ENCODE measurements at places on chromosomes 12 and 14.

DNA sequence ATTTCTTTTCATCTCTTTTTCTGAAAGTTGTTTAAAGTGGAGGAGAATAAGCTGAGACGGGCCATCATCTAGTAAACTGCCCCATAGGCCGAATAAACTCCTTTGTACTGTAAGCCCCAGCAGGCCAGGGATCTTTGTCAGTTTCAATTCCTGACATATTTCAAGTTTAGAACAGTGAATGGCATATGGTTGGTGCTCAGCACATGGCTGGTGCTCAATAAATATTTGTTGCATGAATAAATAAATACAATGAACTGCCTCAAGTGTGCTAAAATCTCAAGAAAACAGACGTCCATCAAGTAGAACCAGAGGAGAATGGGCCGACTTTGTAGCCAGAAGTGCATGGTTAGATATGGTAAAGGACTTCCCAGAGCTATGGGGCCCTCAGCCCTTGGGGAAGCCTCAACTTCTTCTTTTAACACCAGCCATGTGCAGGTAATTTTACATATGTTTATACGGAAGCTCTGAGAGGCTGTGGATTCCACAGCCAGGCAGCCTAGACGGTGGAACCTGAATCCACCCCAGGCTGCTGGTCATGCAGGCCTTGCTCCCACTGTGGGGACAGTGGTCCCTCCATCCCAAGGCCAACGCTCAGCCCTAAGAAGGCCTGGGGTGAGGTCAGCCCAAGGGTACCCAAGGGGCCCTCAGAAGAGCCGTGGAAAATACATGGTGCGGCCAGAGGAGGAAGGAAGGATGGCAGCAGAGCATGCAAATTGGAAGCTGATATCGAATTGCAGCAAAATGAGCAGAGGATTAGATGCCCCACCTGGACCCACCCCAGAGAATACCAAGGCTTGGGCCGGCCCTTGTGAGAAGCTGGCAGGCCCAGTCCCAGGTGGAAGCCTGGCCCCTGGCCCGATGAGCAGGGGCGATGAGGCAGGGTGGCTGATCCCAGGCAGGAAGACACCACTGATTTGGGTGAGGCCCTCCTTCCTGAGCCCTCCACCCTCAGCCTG, 8.7 kb upstream of the AQP2 start:
- no peak for DNase-seq

DNA sequence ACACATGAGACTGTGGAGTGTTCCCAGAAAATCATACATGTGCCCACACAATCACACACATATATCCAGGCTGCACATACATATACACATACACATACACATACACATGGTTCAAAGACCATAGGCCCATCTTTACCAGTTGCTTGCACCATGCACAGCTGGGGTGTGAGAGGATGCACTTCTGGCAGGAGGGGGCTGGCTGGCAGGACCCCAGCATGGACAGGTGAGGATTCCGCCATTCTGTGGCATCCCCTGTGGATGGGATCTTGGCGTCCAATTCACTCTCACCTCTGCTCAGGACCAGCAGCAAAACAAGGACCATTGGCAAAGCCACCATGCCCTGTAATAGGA, 7.0 kb downstream of the ITGB7 start:
- DNase-seq, result no peak

GRCh38 chr12:91506452-91506851, 323.8 kb upstream of the DCN start:
- no peak for DNase-seq

DNA sequence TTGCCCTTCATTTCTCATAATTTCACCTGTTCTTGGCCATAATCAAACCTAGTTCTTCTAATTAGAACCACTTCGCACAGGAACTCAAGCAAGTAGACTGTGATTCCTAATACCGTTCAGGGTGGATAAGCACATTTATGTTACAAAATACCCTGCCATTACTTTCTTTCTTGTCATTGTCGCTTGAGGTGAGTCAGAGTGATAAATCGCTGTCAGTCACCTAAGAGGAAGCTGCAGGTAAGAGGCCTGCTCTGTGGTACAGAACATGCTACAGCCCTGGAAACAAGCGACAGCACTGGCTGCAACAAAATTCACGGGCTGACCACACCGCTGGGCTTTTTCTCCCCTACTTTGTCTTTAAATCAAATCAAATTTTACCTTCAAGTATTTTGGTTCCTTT, 218.2 kb downstream of the ANO6 start:
- no peak for DNase-seq

GRCh38 chr14:88029500-88029899, 24.6 kb downstream of the GPR65 start:
- DNase-seq, result no peak

DNA sequence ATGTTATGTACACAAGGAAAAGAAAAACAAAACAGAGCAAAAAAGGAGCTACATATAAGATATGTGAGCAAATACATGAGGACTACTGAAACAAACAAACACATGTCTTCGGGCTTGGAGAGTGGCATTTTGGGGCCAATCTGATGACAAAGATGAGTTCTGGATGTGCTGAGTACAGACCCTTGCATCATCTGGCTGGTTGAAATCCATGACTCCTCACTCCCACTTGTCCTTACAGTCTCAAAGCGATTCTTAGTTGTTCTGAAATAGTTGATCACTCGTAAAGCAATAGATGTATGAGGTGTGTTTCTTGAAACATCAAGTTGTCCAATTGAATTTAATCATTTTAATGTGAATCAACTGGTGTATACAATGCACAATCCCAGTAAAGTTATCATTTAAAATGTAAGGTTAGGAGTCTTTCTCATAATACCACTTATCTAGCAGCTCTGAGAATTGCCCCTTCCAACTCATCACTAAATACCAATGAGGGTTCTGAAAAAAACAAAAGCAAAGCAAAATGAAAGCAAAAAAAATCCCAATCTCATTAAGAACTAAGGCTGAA, 136.9 kb downstream of the ITPR2 start:
- DNase-seq, result no peak

DNA sequence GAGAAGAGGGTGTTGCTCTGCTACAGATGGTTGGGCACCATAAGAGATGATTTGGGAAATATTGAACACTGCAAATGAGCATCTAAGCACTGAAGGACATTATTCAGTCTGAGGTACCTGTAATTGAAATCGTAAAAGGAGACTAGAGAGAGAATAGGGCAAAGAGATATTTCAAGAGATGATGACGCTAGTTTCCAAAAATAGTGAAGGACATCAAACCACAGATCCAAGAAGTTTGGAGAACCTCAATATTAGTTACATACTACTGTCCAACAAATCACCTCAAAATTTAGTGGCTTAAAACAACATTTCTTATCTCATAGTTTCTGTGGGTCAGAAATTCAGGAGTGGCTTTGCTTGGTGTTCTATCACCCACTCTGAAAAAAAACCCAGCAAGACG, 4.5 kb upstream of the MBIP start:
- DNase-seq, result no peak

GRCh38 chr14:39807271-39807670, 375.0 kb upstream of the FBXO33 start:
- DNase-seq, result no peak

GRCh38 chr14:99896361-99896760, 103.1 kb downstream of the EML1 start:
- DNase-seq, result no peak

Data from stimulated activated CD4-positive, alpha-beta T cell treated with anti-CD3 and anti-CD28 coated beads, Interleukin-1b, Interleukin-23, amount 100 ng/mL, for 1 hour (primary cell).